ENCODE measurements at places on chromosomes 12 and 14.
A peak's percentile ranks its signal among the peaks of the same experiment; 100 is the strongest.

DNA sequence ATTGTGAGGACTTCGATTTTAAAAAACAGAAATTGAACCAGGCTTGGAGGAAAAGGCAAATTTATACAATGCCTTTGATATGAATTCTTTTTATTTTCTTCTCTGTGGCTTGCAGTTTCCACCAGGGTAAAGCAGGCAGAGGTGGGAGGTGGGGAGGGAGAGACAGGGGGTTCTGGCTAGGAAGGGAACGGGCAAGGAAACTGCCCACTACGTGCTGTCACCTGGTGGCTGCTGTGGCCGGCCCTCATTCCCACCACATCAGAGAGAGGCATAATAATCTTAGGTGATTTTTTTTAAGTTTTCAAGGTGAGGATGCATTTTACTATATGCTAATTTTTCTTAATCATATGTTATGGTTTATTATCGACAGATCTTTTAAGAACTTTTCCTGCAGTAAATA, 145.8 kb downstream of the CACNA1C start:
- DNase-seq, result no peak

DNA sequence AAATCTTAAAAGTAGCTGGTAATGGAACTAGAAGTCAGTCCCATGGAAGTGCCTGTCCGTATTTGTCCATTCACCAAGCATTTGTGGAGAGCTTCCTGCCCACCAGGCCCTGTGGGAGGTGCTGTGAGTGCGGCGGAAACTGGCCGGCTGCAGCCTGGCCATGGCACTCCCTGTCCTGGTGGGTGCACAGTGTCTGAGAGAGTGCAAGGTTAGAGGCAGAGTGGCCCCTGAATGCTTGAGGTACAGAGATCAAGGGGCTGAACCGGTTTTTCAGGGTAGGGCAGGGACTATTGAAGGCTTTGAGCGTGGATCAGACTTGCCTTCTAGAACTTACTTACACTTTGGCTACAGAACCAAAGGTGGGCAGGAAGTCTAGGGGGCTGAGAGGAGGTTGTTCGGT, 92.9 kb downstream of the ESR2 start:
- no peak for DNase-seq

DNA sequence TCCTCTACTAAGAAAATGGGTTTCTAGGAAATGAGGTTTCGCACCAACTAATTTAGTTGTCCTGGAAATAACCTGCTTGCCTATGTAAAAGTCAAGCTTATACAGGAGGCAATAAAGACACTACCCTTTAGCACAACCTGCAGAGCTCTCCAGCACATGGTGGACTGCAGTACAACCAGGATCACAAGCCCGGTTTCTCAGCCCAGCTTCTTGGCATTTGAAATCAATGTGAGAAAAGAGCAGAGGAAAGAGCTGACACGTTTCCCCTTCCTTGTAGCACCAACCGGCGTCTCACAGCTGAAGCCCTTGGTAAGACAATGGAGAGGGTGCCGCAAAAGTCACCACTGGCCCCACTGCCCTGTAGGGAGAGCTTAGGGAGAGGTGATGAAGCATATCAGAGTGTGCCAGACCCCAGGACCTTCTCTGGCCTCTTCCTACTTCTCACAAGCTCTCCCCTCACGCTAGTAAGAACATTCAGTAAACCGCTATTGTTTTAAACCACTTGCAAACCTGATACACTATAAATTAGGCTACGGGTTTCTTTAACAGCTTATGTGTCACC, 8.6 kb downstream of the SPTLC2 start:
- DNase-seq, result no peak

- DNase-seq, result peak; percentile 34
These were observed 86.8 kb downstream of the RFLNA start for GRCh38 chr12:124381456-124382296.

DNA sequence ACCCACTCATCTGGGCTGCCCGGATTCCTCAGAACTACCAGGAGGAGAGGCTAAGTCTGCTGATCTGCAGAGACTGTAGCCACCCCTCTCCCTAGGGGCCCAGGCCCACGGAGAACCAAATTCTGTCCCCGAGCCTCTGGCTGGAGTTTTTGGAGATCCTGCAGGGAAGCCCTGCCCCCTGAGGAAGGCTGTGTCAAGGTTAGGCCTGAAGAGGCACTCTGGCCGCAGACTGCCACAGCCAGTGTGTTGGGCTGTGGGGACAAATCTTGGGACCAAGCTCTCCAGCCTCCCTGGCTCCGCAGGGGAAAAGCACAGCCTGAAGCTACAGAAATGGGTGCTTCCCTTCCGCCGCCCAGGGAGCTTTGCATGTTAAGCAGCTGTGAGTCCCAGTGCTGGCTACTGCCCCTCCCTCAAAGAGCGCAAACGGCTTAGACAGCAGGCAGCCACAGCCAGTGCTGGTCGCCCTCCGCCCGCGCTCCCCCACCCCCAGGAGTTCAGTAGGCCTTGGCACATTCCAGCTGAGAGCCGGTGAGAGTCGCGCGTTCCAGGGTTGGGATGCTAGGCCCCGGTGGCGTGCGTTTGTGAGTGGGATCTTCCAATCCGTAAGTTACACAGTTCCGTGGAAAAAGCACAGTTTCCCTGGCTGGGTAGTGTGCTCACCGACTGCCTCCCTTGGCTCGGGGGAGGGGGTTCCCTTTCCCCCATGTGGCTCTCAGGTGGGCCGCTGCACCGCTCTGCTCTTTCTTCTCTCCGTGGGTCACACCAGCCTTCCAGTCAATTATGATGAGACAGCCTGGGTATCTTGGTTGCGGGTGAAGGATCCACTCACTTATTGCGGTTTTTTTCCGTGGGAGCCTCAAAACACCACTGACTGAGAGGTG, 13.2 kb downstream of the CLEC4E start:
- DNase-seq, result no peak

DNA sequence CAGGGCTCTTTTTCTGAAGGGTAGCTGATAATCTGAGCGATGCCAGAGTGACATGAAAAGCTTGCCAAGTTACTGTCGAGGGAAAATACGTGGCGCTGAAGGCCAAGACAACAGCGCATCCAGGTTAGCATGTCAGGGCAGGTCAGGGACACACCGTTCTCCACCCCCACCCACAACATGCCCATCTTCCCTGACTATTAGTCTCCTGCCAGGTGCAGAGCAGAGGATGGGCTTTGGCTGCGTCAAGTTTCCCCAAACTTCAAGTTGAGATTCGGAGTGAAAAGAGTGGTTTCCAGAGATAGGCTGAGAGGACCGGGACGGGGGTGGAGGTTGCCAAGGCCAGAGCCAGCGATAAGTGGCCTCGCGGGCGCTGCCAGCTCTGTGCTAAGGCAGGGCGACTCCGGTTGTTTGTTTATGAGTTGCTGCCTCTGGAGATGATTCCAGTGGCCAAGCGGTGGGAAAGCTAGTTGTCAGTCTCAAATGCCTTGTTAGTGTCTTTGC, 1.7 kb downstream of the TRHDE start:
- DNase-seq, result no peak

DNA sequence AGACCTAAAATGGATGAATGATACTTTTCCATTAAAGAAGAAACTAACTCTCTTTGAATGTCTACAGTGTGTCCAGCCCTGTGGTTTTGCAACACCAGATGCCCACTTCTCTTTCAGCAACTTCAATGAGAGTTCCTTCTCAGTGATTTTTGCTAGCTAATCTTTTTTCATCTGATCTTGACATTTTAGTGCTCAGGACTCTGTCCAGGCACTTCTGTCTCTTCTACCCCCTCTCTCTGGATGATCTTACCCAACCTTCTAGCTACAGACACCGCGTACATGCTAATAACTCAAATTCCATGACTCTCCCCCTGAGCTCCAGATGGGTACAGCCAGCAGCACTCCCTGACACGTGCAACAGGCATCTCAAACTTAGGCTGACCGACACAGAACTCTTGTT, 161.1 kb upstream of the FOXN3 start:
- peak; percentile 61 for DNase-seq

GRCh38 chr12:123671876-123672275, 963 bp downstream of the TCTN2 start:
- DNase-seq, result no peak

- DNase-seq, result peak; percentile 88
These were observed 124.8 kb downstream of the SAMD4A start for GRCh38 chr14:54691525-54692283.

GRCh38 chr12:67989184-67989920, at the start of gene IFNG-AS1:
IFNG-AS1 (plus strand) TSS chr12:67989447.
- DNase-seq, result no peak

- DNase-seq, result no peak
These were observed 81.9 kb downstream of the CFAP54 start for GRCh38 chr12:96571101-96571862.

GRCh38 chr12:98595243-98595988, 1.9 kb downstream of the SLC25A3 start:
- peak; percentile 82 for DNase-seq
